ENCODE measurements at places on chromosomes 7 and 10. TPM values are rescaled to one million over a fixed set of nuclear protein-coding genes. Genes with fewer than 3 reads are reported as not detected.

The AKR1C4 gene
- not detected for total RNA-seq

The AOC1 gene
- total RNA-seq: not detected

The GCK gene
- total RNA-seq: 0.23 TPM

The SPOCK2 gene
- total RNA-seq: 505 TPM

The SFRP4 gene
- not detected for total RNA-seq

The H2BK1 gene
- 5.6 TPM for total RNA-seq

The GPNMB gene
- not detected for total RNA-seq

The EZH2 gene
- 8.9 TPM for total RNA-seq

The BNIP3 gene
- 20.9 TPM for total RNA-seq

The IDE gene
- total RNA-seq: 27.4 TPM

The PDZD7 gene
- 0.65 TPM for total RNA-seq

DNA sequence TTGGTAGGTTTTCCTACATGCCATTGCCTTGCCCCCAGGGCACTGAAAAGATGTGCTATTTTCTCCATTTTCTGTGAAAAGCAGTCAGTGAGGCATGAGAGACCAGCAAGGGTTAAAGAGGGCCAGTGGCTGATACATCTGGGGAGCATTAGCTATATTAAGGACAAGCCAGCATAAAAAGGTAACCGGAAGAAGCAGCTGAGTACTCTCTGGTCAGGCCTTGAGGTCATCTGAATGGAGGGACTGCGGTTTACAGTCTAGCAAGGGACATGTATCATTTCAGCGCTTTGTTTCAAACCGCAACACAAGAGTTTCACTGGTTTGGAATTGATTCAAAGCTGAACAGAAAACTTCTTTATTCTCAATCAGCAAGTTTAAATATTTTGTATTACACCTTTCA lies 120.4 kb downstream of the EPDR1 start:
- no peak for DNase-seq

GRCh38 chr7:80060218-80060806 lies 74.3 kb upstream of the GNAI1 start:
- DNase-seq: no peak

- no peak for DNase-seq
These were observed 222.4 kb downstream of the SORCS1 start for GRCh38 chr10:106942035-106942662.

GRCh38 chr10:3889961-3890522 lies 105.0 kb upstream of the KLF6 start:
- DNase-seq: no peak

- no peak for DNase-seq
These were observed 186.8 kb downstream of the USP6NL start for GRCh38 chr10:11424456-11425295.

DNA sequence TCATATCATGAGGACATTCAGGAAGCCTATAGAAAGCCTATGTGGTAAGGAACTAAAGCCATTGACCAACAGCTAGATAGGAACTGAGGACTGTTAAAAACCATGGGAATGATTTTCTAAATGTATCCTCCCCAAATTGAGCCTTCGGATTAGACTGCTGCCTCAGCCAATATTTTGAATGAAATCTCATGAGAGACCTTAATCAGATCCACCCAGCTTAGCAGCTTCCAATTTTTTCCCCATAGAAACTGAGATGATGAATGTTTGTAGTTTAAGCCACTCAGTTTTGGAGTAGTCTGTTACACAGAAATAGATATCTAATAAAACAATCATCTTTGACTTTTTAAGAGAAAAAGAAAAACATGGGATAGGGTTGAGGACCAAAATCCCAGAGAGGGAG lies 292.0 kb downstream of the HPSE2 start:
- DNase-seq: no peak

GRCh38 chr7:5838761-5839500 lies 41.7 kb upstream of the OCM start:
- no peak for DNase-seq

GRCh38 chr7:2209146-2209960 lies 23.4 kb downstream of the MAD1L1 start:
- DNase-seq: peak; percentile 20

DNA sequence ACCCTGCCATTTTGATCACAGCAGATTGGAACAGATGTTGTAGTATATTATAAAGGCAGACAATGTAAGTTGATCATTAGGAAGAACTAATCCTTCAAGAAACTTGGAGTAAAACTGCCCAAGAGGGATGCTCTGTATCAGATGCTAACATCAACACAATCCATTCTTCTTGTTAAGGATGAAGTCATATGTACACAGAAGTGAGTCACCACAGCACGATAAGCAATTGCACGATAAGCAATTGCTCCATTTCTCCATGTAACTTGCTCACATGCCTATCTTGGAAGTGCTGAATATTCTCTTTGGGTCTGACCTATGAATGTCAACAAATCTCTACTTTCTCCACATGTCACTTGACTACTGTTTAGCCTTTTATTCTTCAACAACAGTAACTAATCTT lies 41.5 kb upstream of the DMTF1 start:
- no peak for DNase-seq

- no peak for DNase-seq
These were observed 20.5 kb upstream of the RHEB start for GRCh38 chr7:151540146-151540545.

DNA sequence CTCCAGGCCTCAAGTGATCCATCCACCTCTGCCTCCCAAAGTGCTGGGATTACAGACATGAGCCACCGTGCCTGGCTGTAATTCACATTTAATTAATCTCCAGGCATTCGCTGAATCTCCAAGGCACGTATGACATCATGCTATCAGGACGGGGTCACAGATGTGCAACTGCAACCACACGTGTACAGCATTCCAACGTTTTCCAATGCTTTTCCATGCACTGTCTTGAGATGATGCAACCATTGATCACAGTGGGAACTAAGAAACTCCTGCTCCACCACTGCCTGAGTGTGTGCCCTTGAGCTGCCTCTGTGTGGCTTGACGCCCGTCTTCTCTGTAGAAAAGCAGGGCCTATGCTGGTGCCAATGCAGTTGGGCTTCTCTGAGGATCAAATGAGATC lies 119.8 kb upstream of the LYZL2 start:
- DNase-seq: no peak
